Activated CD4-positive, alpha-beta memory T cell treated with anti-CD3 and anti-CD28 coated beads for 36 hours (primary cell): ENCODE measurements at places on chromosomes 11 and 22.

DNA sequence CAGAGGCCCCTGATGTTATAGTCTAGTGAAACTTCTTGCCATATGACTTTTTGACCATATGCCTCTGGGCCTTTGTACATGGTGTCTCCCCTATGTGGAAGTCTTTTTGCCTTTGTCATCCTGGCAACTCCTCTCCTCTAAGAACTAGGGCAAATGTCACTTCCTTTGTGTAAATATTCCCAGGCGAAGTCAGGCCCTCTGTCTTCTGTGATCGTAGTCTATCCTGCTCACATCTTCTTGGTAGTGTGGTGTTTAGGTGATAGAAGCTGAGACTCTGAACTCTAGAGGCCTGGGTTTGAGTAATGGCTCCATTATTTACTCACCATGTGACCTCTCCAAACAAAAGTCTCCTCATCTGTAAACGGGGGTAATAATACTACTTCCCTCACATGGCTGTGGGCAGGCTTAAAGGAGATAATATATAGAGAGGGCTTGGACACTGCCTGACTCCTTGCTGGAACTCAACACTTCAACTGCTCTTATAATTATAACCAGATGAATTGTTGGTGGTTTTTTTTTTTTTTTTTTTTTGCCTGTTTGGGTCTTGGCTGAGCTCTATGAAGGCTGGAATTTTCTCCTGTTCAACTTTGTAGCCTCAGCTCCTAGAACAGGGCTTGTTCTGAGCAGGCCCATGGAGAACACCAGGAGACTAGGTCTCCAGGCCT lies 43.8 kb downstream of the INSC start:
- no peak for DNase-seq

DNA sequence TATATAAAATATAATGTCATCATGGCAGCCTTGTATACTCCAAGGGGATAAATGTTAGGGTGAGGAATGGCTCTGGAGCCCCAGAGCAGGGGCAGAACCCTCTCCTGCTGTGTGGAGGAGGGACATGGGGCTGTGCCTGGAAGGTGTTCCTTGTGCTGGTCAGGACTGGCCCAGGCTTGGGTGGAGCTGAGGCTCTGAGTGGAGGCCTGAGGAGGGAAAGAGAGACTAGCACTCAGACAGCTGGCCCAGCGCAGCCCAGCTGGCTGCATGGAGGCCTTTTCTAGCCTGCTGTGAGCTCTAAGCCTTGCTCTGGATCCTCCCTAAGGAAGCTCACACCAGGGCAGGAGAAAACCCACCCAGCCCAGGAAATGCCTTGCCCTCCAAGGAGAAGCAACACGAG lies 113.5 kb downstream of the RRAS2 start:
- no peak for DNase-seq

DNA sequence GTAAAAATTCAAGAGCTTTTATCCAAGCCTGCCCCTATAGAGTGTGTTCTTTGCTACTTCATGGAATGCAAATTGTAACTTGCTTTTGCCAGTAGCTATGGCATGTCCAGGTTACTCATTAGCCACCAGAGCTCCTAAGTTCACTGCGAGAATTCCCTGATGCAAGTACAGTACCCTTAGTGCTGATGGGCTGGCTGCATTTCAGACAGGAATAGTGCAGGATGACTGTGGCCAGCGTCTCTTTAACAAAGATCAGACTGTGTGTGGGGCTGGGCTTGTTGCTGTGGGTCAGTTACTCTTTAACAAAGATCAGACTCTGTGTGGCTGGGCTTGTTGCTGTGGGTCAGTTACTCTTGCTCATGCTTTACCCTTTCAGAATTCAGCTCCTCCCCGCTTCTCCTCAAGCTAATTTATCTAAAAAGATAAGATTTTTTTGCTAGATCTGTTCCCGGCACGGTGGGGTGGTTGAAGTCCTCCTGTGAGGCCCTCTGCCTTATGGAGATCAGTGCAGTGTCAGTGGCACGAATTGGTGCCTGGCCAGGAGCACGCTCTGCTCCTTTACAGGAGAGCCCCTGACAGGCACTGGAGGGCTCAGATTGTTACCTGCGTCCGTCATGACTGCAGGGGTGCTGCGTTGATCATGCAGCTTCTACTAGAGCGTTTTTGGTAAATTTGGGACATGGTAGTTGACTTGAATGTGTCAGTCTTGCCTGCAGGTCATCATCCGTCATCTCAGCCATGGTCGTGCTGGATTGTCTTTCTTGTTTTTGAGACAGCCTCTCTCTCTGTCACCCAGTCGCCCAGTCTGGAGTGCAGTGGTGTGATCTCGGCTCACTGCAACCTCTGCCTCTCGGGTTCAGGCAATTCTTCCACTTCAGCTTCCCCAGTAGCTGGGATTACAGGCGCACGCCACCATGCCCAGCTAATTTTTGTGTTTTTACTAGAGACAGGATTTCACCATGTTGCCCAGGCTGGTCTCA lies 27.0 kb downstream of the AP2A2 start:
- no peak for DNase-seq

GRCh38 chr11:36257351-36257750 lies 31.9 kb downstream of the COMMD9 start:
- no peak for DNase-seq

DNA sequence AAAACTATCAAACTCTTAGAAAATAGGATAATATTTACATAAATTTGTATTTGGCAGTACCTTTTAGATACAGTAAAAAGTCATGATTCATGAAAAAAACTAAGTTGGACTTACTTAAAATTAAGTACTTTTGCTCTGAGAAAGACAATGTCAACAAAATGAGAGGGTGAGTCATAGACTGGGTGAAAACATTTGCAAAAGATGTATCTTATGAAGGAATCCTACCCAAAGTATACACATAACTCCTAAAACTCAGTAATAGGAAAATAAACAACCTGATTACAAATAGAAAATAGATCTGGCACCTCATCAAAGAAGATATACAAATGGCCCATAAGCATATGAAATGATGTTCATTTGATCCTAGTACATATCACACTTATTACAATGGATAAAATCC lies 1154.6 kb downstream of the JRKL start:
- no peak for DNase-seq

GRCh38 chr11:112797092-112797491 lies 164.1 kb upstream of the NCAM1 start:
- no peak for DNase-seq

DNA sequence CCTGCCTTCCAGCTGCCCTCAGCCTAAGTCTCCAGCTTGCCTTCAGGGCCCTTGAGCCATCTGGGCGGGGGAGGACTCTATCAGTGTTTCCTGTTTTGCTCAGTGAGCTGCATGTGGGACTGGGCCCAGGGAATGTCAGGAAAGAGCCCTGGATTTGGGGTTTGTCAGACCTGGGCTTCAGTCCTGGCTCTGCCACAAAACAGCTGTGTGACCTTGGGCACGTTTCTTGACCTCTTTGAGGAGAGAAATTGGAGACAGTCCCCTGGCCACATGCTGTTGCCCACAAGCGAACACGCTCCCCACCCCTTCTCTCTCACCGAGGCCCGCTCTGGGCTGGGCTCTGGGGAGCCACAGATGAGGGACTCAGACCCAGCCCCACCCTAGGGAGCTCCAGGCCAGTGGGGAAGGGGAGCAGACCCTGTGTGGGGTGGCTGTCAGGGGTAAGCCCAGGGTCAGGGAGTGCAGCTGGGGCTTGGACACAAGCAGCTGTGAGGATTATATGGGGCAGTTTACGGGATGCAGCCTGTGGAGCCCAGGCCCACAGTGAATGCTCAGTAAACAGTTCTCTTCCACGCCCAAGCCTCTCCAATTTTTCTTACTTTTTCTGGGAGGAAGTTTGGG lies 12.3 kb downstream of the MYO7A start:
- no peak for DNase-seq

DNA sequence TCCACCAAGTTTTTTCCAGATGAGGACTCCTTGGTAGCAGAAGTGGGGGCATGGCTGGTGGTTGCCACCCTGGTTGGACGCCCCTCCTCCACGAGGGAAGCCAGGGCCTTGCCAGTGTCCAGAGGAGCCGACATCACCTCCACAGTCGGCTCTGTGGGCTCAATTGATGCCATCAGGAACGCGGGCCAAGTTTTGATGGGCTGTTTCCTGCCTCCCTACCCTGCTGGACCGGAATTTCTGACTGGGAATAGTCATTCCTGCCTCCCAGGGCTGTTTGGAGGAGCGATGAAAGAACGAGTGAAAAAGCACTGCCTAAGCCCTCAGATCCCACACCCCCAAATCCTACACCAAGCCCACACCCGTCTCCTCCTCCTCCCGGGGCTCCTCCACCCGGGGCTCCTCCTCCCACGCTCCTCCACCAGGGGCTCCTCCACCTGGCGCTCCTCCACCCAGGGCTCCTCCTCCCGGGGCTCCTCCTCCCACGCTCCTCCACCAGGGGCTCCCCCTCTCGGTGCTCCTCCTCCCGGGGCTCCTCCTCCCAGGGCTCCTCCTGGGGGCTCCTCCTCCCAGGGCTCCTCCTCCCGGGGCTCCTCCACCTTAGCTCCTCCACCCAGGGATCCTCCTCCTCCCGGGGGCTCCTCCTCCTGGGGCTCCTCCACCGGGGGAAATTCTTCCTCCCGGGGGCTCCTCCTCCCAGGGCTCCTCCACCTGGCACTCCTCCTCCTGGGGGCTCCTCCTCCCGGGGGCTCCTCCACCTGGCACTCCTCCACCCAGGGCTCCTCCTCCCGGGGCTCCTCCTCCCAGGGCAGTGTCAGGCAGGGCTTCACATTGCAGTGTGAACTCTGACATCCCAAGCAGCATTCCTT lies 10.0 kb upstream of the PRR5 start:
- DNase-seq, result no peak

- DNase-seq, result no peak
These were observed 17.7 kb upstream of the TMEM123 start for GRCh38 chr11:102470251-102470650.

- no peak for DNase-seq
These were observed 37.6 kb upstream of the CEP295 start for GRCh38 chr11:93623920-93624319.

DNA sequence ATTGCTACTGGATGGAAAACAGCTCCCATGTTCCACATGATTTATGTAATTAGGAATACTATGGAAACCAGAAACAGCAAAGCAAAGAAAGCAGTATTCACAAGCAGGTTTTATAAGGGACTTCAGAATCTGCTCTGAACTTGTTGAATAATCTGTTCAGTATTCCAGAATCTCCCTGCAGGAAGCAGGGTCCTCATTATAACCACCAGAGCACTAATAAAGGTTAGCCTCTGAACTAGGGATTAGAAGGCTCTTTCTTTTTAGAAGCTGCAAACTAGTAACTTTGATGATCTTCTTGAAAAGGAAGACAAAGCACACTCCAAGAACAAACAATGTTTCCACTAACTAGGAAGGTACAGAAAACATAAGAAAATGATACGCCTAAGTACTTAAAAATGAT lies 125.8 kb downstream of the DCDC1 start:
- DNase-seq, result no peak

DNA sequence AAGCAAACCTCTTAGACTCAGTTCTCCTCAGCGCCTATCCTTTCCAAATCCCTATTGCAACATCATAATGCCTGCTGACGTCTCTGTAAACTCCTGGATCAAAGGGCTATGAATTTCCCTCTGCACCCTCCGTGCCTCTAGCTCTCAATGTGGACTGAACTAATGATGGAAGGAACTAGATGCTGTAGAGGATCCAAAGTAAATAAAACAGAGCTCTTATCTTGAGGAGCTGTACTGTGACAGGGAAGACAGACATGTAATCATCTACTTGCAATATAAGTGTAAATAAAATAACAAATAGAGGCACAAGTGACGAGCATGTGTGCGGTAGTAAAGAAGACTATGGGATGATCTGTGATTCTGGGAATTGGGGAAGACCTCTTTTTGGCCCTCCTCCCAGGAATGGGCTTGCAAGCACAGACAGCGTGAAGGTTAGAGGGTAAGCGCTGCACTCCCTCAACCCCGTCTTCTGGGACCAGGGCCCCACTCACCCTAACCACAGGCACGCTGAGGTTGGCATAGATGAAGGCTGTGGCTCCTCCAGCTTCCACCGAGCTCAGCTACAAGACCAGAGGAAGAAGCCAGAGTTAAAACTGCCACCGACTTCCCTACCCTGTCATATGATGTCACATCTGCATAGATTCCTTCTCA lies 42.2 kb downstream of the P4HA3 start:
- DNase-seq, result peak; percentile 45

GRCh38 chr11:111438846-111439520 lies 59.9 kb upstream of the POU2AF1 start:
- DNase-seq, result no peak

GRCh38 chr22:32916025-32916424 lies 114.5 kb downstream of the TIMP3 start:
- no peak for DNase-seq

DNA sequence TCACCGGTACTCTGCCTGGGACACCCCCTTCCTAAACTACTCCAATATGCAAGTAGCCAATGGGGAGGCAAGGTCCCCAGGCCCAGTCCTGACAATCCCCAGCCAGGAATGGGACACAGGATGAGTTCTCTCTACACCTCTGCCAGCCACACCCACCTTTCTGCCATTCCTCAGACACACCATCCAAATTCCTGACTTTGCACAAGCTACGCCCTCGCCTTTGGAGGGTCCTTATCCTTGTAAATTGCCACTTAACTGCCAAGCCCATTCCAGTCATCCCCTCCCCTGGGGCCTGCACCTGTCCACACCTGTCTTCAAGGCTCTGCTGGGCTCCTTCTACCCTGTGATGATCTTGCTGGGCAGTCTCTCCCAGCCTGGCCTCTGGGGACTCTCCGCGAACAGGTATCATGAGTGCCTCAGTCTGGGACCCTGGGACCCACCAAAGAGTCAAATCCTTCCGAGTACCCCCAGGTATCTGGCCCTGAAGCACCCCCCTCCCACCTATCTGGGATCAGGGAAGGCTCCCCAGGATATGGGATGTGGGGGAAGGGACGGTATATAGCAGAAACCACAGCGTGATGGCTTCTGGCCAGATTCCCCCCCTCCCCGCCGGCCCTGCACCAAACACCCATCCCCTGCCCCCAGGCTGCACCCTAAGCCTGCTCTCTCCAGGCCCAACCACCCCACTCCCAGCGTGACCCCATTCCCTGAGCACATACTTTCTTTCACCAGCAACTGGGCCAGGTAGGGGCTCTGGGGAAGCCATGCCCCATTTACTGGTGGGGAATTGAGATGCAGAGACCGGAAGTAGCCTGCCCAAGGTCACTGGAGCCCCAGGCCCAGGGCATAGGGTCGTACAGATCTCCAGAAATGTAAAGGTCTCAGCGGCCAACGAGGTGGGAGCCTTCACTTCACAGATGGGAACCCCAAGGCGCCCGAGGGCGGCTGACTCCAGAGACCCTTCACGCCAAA lies 806 bp downstream of the ARAP1 start:
- DNase-seq, result no peak

GRCh38 chr22:36315325-36315724 lies 62.4 kb downstream of the APOL1 start:
- DNase-seq, result no peak

DNA sequence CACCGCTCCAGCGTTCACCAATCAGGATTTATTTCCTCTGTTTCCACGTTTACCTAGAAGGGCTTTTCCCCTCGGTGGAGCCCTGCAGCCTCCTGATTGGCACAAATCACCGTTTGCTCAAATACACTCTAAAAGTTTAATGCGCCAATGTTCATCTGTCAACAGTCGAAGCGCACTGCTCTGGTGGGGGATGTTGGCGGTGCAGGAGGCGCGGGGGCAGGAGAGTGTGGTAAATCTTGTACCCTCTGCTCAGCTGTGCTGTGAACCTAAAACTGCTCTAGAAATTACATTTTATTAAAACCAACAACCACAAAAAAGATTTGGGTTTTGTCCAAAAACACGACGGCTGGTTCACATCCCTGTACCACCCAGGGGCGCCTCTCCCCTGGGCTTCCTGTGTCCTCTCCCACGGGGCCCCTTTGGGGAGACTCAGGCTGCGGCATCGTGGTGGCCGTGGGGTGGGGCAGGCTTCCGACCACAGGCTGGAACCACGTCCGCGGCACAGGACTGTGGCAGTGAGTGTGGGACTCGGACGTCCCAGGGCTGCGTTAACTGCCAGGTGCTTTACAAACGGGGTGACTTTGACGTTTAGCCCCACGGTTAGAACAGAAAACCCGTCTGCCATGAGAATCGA lies 13.5 kb downstream of the TTLL8 start:
- no peak for DNase-seq
